Amygdala (tissue), 56 donors: ENCODE measurements at places on chromosomes 11 and 22.
A peak's percentile ranks its signal among the peaks of the same experiment; 100 is the strongest.

- no peak for DNase-seq
Measured at GRCh38 chr22:27726686-27727449, 74.7 kb downstream of the MN1 start.

DNA sequence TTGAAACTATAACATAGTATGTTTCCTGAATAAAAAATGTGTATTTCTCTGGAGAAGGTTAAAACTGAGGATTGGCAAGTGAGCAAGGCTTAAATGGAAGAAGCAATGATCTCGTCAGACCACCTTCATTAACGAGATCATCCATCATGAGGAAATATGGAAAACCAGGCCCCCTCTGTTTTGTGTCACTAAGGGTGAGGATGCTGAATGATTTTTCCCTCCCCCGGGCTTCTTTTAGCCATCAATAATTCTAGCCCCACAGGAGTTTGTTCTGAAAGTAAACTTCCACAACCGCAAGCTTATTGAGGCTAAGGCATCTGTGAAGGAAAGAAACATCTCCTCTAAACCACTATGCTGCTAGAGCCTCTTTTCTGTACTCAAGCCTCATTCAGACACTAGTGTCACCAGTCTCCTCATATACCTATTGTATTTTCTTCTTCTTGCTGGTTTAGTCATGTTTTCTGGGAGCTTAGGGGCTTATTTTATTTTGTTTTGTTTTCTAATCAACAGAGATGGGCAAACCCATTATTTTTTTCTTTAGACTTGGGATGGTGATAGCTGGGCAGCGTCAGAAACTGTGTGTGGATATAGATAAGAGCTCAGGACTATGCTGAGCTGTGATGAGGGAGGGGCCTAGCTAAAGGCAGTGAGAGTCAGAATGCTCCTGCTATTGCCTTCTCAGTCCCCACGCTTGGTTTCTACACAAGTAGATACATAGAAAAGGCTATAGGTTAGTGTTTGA is 5.8 kb upstream of the HBE1 start:
- DNase-seq, result no peak

DNA sequence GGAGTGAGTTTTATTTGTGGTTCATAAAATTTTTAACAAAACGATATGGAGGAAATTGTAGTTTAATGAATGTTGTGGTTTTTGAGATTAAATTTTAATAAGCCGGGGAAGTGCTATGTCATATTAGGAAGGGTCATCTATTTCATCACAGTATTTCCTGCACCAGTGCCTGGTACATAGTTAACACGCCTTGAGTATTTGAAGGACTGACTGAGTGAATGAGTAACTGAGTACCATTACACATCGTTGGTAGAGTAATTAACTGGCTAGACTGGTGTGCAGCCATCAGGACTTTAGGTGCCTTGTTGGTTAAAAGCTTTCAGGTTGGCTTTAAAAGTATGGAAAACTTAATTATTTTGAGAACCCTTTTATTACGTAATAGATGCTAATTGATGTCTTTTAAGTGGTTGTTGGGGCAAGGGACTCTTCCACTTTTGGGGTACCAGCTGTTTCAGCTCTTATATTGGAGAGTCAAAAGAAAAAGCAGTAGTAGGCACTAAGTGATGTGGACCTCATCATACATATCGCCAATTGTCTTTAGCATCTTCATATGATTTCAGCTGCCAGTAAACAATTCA is 101.8 kb downstream of the DDX10 start:
- DNase-seq, result no peak

GRCh38 chr11:36388071-36388470 is 92.0 kb downstream of the PRR5L start:
- DNase-seq, result no peak

DNA sequence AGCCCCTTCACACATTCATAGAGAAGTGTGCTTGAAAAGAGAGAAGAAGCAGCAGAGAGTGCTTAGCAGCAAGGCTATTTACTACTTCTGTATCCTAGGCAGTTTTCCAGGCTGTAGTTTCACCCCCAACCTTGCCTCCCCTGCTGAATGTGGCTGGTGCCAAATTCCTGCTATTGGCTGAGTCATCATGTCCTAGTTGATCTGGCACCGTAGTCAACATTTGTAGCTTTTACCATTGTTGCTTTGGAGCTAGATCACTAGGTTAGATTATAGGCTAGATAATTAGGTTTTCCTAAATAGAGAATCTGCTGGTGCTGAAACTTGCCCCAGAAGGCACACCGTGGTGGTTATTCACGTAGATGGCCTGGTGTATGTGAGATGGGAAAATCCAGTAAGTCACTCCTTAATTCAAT is 32.7 kb downstream of the ARHGAP42 start:
- DNase-seq, result peak; percentile 16

GRCh38 chr11:75334402-75334891 is 17.0 kb downstream of the ARRB1 start:
- DNase-seq, result no peak

- DNase-seq, result no peak
Measured at GRCh38 chr11:61054513-61054912, 47.8 kb upstream of the CD5 start.

- no peak for DNase-seq
Measured at GRCh38 chr22:44752285-44753188, at the start of gene ARHGAP8. Gene ARHGAP8 (plus strand): TSS chr22:44752575. CDS start chr22:44786528, 33,953 bp downstream.

DNA sequence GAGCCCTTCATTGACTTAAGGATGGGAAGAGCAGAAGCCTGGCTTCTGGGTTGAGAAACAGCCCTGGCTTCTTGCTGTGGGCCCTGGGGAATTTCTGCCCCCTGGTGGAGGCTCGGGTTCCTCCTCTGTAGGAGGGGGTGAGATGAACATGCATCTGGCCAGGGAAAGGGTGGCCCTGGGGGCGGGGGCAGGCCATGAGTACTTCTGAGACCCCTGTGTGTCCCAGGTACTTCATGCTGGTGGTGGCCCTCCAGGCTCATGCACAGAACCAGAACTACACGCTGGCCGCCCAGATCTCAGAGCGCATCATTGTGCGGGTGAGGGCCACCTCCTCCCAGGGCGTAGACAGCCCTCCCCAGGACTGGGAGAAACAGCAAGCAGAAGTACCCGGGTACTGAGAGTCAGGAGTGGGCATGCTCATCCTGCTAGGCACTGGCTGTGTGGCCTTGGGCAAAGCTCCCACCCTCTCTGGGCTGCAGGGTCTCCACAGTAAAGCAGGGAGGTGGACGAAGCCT is 15.8 kb downstream of the TMEM258 start:
- DNase-seq, result peak; percentile 34

DNA sequence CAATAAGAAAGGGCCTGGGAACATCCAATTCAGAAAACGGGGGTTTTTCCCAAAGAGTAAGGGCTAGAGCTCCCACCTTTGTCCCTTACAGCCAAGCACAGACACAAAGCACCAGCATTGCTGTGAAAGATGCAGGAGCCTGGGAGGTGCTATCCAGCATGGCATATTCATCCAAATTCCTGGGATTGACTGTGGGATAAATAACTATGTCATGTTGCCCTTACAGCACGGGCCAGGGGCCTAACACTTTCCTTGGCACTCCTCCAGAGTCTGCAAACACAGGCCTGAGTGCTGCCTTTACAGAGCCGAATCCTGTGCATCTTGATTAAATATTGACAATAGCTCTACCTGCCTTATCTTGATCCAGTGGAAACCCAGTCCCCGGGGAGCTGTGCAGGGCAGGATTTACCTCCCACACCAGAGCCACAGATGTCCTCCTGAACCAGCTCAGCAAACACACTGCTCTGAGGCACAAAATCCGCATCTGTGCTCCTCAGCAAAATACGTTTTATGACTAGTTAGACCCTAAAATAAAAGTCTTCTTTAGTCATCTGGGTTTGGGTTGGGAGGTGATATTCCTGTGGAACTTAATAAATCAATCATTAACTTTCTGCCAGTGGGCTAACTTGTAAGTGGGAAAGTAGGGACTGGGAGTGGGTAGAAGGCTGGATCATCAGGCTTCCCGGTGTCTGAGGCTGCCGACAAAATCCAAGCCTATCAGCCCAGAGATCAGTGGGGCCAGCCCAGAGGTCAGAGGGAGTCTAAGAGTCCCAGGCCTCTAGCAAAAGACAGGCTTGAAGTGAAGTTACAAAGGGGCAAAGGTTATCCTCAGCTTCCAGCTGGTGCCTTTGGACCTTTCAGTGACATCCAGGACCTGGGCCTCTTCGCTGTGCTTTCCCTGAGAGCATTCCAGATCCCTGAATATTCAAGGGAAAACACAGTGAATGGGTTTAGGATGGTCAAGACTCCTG is 36.5 kb downstream of the POU2AF3 start:
- DNase-seq, result no peak

GRCh38 chr11:133713844-133714243 is 131.5 kb downstream of the SPATA19 start:
- DNase-seq, result no peak

- no peak for DNase-seq
Measured at GRCh38 chr11:68146010-68146540, 24.9 kb upstream of the CHKA start.

- no peak for DNase-seq
Measured at GRCh38 chr11:33211580-33211979, 45.6 kb upstream of the HIPK3 start.

GRCh38 chr11:71076525-71077304 is 175.7 kb downstream of the SHANK2 start:
- no peak for DNase-seq

GRCh38 chr11:77789061-77789730 is 31.3 kb downstream of the RSF1 start:
- no peak for DNase-seq

DNA sequence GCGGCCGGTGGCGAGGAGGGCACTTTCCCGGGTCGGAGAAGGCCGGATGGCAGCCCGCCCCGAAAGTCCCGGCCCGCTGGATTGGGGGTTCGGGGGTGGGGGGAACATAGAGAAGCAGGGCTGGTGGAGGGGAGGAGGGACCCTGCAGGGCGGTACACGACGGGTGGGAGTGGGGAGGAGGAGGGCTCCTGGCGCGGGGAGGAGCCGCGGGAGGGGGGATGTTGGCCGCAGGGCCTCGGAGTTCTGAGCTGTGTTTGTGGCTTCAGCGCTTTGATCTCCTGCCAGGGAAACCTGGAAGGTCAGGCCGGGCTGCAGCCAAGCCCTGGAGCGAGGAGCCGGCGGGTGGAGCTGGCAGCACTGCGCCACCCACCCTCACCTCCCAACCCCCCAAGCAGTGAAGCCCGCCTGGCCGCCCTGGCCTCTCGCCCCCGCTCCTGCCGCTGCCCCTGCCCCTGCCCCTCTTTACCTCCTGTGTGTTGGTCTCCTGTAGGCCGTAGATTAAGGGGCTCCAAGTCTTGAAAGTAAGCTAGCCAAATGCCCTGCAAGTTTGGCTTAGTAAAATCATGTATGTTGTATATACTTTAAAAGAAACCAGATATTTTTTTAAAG is 30.9 kb downstream of the C22orf31 start:
- DNase-seq, result no peak

DNA sequence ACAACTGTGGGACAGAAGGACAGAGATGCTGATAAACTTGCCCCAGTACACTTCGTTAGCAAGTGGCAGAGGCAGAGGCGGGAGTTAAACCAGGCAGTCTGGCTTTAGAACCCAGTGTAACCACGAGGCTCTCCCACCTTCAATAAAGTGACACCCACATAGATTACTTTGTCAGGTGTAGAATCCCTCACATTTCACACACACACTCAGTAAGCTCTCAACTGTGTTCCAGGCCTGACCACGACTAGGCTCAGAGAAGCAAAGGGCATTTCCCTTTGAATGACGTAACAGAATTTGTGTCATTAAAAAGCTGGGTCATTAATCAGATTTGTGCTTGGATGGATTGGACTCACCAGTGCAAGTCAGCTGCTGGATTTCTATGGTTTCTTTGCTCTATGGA is 118.3 kb upstream of the RCN1 start:
- no peak for DNase-seq

DNA sequence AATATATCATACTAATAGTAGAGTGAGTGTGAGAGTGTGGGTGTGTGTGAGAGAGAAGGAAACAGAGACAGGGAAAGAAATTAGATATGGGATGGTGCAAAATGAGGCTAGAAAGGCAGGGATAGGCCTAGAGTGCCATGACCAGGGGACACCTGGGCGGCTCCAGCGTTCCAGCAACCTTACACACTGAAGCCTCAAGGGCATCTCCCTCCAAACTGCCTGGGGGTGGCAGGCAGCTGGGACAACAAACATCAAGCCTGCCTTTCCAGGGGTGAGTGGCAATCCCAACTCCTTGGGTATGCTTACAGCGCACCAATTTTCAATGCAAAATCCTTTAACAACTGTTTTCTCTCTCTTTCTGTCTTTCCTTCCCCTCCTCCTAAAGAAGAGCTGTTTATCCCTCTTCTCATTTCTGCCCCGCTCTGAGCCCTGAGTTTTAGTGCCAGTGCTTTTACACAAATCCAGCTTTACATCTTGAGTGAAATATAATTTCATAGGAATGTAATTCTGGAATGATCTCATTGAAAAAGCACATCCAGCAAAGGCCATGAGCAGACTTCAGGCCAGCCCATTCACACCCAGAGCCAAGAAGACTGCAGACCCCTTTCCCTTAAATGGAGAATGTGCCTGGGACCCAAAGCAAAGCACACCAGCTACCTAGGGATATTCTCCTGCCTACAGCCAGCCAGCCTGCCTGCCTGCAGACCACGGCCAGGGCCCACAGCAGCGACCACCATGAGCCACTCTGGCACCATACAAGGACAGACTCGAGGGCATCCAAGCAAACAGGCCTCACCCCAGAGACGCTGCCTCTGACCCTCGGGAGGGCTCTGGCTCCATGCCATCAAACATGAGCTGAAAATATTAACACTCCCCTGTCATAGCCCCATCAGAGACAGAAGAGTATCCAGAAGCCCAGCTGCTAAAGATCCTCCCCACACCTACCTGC is 90.3 kb downstream of the RPL27A start:
- DNase-seq, result no peak

GRCh38 chr11:123195188-123196059 is at the start of gene CLMP:
Gene CLMP (minus strand): TSS chr11:123195248. CDS start chr11:123194940, 308 bp downstream.
- DNase-seq, result no peak

DNA sequence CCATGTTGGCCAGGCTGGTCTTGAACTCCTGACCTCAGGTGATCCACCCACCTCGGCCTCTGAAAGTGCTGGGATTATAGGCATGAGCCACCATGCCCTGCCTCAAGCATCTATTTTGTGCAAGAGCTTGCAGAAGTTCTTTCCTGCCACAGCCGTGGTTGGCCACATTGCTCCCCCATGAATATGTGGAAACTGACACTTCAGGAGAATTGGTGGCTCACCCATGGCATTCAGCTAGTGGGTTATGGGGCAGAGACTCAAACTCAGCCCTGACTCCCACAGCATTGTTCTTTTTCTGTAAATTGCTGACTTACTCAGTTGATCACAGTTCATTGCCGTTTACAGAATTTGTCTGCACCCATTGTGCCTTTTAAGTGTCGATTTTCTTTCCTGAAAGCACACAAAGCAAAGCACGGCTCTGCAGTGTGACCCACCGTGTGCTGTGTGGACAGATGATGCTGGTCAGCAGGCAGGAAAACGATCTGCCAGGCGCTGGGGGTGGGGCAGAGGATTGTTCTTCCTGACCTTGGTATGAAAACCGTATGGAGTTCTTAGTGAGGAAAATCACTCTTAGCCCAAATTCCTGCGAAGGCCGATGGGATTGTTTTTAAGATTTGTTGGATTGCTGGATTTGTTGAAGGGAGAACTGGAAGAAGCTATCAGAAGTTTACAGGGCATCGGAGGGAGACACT is 115.6 kb downstream of the PTPRJ start:
- DNase-seq, result no peak
